ENCODE measurements at places on chromosomes 2 and 18. TPM values are rescaled to one million over a fixed set of nuclear protein-coding genes. Genes with fewer than 3 reads are reported as not detected.
A peak's percentile ranks its signal among the peaks of the same experiment; 100 is the strongest.

GRCh38 chr18:56028514-56028913 is 440.5 kb upstream of the TCF4 start:
- DNase-seq: no peak

DNA sequence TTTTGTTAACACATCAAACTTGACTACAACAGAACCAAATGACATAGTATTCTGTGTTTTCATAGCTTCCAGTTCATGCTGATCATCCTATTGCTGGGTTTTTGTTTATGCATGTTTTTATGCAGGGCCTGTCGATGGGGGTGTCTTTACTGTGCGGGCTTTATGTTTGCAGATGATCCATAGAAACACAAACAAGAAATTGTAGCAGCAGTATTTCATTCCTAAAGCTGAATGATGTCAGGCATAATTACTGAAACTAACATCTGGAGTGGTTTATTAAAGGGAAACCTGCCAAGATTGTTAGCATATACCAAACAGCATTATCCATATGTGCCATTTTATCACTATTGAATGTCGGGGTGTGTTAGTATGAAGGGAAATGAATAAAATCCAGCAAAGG is 129.7 kb downstream of the PTPRM start:
- no peak for DNase-seq

- DNase-seq: no peak
These were observed at the start of gene AMER3 for GRCh38 chr2:130755256-130756052. TSS of gene AMER3 (plus strand) at chr2:130755540. CDS start at chr2:130762073, 6,533 bp downstream.

DNA sequence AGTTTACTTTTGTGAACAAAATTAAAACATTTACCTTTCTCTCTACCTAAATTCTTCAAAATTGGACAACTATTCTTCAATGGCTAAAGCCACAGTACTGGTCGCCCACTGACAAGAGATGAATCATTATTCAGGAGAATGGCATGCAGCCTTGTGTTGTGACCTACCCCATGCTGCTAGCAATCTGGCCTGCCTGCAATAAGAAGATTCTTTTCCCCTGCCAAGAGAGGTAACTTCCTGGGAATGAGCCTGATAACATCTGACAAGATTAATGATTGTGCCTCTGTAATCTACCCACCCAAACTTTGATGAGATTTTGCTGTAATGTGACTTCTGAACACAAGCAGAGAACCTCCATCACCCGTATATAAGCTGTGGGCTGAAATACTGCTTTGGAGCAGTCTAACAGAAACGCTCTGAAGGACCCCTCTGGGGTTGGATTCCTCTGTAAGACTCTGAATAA is 47.0 kb upstream of the ST3GAL5 start:
- no peak for DNase-seq

DNA sequence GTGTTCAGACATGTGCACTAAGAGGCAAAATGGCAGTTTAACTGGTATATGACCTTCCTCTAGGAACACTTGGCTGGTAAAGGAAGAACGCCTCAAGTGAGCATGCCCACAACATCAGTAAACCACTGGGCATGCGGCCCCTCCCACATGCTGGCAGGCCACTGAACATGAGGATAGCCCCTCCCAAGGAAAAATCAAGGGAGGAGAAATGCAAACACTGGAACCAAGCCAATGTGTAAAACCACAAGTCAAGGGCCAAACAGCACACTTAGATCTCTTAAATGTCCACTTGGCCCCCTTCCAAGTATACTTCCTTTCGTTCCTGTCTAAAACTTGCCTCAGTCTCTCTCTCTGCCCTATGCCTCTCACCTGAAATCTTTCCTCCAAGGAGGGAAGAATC is 980.8 kb downstream of the TSN start:
- DNase-seq: no peak

- DNase-seq: peak; percentile 66
These were observed 141.8 kb downstream of the MYO1B start for GRCh38 chr2:191386938-191387536.

DNA sequence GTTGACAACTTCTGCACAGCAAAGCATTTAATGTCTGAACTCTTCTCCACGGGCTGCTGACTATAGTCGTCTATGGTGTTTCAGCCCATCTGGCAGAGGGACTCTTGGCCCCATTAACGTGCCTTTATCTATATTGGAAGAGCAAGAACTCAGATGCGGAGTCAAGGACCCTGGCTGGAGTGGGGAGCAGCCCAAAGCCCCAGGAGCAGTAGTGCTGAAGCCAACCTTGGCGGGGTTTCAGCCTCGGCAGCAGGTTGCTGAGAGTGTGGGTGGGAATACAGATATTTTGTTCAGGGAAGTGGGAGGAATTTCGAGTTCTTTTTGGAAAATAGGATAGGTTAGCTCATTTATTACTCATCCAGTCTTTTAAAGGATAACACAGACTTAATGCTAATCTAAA is 34.2 kb downstream of the TMEM17 start:
- no peak for DNase-seq

DNA sequence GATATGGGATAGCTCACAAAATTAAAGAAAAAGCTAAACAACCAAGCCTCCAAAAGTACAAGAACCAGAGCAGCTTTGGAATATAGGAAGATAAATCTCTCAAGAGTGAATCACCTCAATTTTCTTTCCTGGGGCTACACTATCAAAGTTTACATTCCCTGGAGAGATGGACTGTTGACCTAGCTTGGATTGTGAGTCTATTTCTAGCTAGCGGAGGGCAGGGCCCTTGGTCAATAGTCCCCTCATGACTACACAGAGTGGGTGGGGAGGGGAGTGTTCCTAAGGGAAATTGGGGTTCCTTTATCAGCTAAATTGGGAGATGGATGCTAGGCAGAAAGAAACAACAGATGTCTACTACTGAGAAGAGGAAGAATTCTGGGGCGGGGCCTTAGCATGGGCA is 29.9 kb upstream of the EIF2AK3 start:
- no peak for DNase-seq

GRCh38 chr2:45700407-45701013 is 49.0 kb downstream of the PRKCE start:
- no peak for DNase-seq

DNA sequence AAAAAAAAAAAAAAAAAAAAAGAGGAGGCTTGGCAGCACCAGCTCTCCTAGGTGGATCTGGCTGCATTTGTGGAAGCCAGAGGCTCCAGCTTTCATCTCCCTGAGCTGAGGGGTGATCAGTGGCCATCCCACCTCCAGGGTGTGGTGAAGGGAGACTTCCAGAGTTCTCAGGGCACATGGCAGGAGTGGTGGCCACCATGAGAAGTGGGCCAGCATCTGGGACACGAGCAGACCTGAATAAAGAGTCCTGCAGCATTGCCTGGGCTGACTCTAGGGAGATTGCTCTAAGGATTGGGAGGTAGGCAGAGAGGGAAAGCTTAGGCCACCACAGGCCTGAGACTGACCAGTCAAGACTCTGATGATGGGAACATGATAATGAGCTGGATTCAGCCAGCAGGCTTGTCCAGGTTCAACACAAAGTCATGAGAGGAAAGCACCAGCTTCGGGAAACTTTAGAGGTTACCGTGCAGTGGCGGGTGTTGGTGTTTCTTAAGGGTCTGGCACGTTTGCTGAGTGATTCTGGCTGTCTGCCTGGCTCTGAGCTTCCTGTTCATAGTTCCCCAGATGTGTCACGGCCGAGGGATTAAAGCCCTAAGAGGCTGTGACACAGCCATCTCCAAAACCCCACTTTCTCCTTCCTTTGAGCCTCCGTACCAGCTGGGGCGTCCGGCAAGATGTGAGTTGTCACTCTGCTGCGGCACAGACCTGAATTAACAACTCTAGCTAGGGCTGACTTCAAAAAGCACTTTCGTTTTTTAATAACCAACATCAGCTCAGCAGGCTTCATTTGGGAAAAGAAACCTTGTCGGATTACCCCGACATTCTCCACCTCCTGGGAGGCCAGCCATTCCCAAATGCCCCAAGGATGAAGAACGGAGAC is 38.3 kb upstream of the IL1R1 start:
- DNase-seq: no peak

DNA sequence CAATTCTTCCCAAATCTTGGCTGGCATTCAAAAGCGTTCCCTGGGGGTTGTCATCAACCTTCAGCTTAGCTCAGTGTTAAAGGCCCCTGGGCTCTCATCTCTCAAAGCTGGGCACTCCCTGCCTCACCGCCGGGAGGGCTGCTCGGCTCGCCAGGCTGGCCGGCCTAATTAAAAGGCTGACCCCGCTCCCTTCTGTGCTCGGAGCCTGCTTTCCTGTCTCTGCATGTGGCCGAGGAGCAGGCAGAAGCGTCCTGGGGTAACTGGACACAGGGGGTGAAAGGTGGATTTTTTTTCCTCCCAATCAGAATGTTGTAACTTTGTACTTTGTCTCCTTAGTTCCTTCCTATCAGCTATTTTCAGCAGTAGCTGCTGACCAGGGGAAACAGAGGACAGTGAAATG is 231.1 kb downstream of the GBX2 start:
- DNase-seq: no peak

DNA sequence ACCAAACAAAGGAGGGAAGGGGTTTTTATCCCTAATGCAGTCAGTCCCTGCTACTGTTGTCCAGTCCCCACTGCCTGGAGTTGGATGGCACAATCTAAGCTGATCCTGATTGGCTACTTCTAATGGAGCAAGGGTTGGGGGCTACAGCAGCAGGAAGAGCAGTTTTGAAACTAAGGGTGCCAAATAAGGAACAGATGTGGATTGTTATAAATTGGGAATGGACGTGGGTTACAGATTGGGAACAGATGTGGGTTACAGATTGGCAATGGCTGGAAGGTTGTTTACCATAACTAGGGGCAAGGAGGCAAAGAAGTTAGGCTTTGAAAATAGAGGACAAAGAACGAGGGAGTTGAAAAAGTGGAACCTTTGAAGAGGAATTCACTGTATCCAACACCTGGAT is 16.0 kb upstream of the PROM2 start:
- DNase-seq: no peak

DNA sequence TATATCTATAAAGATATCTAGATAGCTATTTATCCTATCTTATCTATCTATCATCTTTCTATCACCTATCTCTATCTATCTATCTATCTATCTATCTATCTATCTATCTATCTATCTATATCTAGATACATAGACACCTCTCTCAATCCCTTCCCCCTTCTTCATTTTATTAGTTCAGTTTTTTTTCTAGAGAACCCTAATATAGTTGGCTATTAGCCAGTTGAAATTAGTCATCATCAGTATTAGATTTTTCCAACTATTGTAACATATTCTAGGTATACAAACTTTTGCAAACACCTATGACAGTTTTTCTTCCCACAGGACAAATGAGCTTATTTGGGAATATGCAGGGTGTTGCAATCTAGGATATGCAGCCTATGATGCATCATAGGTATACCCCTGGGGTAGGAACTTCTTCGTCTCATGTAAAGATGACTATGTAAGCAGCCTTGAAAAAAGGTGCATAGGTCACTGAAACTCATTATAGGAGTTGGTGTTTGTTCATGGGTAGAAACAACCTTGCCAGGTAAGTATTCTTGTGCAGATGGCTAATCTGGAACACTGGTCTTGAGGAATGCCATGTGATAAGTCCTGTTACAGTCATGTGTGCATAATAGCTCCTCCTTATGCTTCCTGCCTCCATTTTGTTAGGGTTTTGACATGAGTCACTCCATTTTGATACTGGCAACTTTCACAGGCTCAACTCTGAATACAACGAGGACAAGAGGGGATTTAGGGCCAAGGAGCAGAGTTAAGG is 160.7 kb upstream of the ZSWIM2 start:
- DNase-seq: no peak

DNA sequence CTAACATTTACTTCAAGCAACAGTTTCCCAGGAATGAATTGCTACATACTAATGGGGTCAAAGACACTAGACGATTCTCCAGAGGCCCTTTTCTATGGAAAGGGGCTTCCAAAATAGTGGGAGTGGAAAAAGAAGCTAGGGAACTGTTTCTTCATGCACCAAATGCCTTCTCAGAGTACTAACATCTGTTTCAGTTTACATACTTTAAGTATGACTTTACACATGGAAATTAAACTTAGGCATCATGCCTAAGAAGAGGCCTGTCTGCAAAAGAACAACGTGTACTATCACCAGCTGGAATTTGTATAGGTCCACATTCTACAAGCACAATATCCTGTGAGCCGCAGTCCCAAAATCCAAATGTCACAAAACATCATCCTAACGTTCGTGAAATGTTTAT is 29.4 kb upstream of the WDR75 start:
- peak; percentile 90 for DNase-seq

GRCh38 chr2:162172802-162173370 is 20.8 kb upstream of the GCG start:
- DNase-seq: no peak

- DNase-seq: peak; percentile 76
These were observed at the start of gene MRPL19 for GRCh38 chr2:75646583-75647425. TSS of gene MRPL19 (plus strand) at chr2:75646783. CDS start at chr2:75646808, 25 bp downstream.

DNA sequence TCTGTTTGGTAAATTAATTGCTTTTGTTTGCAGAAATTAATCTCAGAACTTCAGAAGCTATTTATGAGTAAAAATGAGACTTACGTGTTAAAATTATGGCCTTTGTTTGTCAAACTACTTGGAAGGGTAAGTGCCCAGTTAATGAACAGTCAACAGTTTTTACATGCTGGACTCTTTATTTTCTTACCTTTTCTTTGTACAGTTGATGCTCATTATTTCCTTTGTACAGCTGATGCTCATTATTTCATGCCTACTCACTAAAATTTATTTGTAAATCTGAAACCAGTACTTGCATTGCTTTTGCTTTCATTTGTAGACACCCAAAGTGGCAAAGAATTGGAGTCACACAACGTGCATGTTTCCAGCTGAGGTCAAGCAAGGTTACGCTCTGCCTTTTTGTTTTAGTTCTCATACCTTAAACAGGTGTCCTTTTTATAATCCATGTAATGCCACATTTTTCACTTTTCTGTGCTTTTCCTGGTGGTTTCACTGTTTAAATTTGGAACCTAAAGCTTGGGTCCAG is 13.3 kb downstream of the RIF1 start:
- no peak for DNase-seq

- no peak for DNase-seq
These were observed 22.4 kb downstream of the CYP27C1 start for GRCh38 chr2:127197475-127198385.

- DNase-seq: no peak
These were observed 177.1 kb upstream of the COPS8 start for GRCh38 chr2:236908439-236909192.

DNA sequence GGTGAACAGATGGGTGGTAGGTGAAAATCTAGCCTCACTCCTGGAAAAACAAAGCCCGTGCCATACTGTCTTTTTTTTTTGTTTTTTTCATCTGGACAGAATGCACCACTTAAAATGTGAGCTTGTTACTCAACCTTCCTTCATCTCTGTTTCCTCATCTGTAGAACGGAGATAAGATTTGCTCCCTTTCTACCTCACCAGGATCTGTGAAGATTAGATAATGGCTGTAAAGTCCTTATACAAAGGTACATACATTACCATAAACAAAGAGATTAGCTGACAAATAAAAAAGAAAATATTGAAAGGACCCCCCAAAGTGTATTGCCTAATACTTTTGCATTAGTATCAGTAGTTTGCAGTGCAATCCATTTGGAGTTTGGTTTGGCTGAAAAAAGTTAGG is 75.4 kb upstream of the ZEB2 start:
- DNase-seq: no peak

Gene SCN9A
- 39.9 TPM for polyA plus RNA-seq

Gene LRATD1
- polyA plus RNA-seq: 1.9 TPM

Gene SPAST
- 12.6 TPM for polyA plus RNA-seq

Gene KIF5C
- polyA plus RNA-seq: 0.12 TPM

Gene TTR
- not detected for polyA plus RNA-seq

Gene ELOA2
- not detected for polyA plus RNA-seq

Gene MC2R
- not detected for polyA plus RNA-seq

Measured in AG04450 (cell line).